Right renal cortex interstitium (tissue), 3 donors: ENCODE measurements at places on chromosomes 6 and 20.

DNA sequence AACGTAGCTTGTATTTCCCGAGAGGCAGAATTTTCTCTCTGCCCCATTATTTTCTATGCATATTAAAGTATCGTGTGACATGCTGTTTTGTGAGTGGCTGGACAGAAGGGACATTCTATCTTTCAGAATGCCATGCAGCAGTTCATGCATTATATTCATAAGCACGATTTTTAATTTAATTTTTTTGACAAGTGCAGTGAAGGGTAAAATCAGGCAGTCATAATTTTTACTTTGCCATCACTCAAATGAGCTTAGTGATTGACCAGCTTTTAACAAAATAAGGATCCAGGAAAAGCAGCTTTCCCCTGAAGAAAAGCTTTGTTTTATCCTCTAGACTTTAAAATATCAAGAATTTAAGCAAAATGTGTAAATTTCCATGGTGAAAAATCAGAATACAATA, 673.3 kb downstream of the KIF16B start:
- no peak for DNase-seq

GRCh38 chr20:23061734-23062561, 12.5 kb upstream of the THBD start:
- no peak for DNase-seq

DNA sequence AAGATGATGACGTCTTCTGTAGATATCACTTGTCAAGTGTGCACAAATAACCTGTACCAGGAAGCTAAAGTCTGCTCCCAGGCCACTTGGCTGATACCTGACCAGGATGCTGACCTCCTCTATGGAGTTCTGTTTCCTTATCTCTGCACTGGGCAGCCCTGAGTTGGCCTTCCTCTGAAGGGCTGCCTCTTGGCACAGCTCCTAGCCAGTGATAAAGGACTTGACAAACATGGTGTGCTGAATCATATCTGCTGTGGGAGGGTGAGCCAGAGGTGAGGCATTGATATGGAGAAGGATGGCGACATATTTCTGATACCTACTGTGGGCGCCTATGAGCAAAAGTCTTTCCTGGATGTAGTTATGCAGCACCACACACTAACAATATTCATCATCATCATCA, 32.8 kb upstream of the FOXA2 start:
- no peak for DNase-seq

DNA sequence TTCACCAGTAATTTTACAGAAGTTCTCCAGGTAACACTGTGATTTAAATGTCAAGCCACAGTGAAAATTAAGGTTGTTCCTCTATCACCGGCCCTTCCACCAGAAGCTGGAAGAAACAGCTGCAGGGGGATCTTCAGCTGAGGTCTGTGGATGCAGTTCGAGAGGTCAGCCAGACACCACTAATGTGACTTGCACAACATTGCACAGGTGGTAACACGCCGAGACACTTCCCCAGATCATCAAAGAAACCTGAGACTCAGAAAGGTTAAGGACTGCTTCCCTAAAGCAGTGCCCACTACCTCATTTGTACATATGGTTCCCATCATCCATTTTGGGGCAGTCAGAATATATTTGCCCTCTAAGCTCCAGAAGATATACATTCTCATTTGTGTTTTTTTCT, 8.1 kb upstream of the SERPINB9 start:
- no peak for DNase-seq

DNA sequence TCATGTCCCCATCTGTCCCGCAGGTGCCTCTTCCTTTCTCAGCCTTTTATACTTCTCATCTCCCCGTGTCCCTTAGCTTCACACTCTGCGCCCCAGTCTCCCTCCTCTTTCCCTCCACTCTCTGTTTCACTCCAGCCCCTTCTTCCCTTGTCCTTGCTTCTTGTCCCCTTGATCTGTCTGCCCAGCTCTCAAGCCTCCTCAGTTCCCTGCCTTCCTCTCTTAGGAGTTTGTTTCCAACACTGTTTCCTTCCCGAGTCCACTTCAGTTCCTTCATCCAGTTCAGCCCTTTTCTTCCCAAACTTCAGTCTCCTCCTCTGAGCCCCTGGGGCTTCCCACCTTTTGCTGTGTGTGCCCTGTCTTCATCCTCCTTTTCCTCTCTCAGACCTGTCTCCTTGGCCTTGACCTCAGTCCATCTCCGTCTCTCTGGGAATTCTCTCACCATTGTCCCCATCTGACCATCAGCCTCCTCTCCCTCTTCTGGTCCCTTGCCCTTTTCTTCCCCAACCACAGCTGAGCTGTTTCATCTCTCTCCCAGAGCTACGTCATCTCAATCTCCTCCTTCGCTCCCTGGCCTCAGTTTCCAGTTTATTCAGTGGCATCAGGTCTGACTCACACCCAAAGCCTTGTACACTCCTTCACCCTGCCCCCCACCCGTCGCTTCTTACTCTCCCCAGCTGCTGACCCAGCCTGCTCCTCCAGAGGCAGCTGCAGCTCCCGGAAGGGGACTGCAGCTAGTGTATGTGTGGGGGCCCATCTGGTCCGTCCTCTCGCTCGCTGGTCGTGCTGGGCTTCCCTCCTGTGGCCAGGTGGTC, 2.7 kb upstream of the DDR1 start:
- DNase-seq = no peak

DNA sequence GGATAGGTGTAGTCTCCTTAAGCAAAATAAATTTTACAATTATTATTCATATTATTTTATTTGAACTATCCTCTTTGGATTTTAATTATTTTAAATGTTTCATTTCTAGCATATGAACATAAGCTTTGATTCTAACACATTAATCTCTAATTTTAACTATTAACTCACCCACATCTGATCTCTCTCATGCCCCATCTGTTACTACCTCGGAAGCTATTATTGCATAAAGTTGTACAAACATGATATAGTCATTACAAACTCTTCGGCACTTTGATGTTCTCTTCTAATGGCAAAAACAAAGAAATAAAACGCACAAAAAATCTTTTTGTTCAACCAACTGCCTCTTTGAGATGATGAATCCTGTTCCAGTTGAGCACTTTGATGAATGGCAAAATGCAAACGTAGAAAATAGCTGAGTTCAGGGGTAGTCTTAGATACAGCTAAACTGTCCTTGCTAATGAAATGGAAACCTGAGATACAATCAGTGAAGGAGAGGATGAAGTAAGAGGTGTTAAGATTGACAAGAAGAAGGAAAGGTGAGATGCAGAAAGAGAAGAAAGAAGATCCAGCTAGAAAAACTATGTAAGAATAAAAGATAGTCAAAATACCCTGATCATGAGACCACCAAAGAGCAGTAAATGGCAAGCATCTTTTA, 41.1 kb downstream of the EPM2A start:
- no peak for DNase-seq

DNA sequence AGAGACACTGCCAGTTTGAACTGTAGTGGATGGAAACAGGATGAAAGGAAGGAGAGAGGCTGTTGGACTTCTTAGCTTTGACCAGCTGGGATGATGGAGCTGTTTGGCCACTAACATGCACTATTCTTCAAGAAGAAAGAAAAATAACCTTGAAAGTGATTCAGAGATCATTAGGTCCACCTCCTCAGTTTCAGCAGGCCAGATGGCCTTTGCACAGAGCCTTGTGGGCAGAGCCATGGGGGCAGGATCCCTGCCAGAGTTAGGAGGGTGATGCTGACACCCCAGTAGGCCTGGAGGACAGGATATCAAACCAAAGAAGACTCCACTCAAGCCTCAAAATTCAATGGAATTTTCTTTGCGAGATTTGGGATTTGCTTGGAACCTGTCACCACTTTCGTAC, 74.5 kb upstream of the TMEM181 start:
- no peak for DNase-seq

GRCh38 chr6:18600255-18600654, 213.1 kb downstream of the RNF144B start:
- no peak for DNase-seq

DNA sequence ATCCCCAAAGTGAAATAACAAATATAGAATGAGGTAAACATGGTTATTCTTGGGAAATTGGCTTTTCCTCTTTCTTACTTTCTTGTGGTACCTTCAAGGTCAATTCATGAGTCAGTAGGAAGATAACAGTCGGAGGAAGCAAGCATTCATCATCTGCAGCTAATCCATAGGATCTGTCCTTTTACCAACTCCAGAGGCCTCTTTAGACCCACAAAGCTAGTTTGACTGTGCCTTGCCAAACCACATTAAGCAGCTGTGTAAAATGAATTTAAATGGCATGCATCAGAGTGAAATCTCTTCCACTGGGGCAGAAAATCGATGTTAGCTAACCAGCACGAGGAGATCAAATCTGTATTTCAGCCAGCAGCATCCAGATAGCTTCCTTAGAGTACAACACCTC, 171.3 kb downstream of the TMEM242 start:
- no peak for DNase-seq

DNA sequence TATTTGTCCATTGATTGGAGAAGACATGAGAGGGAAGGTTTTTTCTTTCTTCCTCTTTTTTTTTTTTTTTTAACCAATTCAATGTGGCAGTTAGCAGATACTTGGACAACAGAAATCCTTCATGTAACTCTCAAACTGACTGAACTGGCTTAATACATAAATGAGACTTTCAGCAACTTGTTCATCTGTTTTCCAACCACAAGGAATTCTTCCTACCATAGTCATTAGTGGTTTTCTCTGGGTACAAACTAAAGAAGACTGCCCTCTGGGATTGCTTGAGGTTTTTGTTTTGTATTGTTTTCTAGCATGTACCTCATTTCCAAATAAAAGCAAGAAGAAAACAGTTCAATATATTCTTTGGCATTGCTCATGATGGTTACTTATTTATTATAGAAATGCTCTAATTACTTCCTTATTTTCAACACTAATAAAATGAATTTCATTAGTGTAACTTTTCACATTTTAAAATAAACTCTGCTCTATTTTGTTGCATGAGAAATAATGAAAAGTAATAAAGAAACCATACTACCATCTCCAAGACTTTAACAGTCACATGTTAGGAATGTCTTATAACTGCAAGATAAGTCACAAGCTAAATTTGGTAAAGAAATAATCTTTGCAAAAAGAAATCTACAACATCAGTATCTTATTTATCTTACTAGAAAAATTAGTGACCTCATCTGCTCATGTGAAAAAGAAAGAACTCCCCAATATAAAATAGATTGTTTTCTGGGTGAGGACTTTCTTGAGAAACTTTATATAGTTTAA, 52.0 kb downstream of the ME1 start:
- no peak for DNase-seq

GRCh38 chr6:2688401-2689064, 62.2 kb downstream of the MYLK4 start:
- DNase-seq = no peak

DNA sequence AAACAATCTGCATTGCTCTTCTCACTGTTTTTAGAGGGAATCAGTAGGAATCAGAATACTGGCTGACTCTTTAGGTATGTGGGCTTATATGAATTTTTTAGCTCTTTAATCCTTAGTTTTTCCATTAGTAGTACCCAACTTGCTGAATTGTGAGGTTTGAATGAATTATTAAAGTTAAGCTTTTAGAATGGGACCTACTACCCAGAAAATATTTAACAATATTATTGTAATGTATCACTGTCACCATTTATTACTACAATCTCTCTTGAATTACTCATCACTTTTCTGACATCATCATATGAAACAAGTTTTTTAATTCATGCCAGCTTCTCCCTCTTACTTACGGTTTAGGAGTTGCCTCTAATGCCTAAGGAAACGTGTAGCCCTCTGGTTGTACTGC, 212.7 kb downstream of the BCKDHB start:
- DNase-seq = no peak

DNA sequence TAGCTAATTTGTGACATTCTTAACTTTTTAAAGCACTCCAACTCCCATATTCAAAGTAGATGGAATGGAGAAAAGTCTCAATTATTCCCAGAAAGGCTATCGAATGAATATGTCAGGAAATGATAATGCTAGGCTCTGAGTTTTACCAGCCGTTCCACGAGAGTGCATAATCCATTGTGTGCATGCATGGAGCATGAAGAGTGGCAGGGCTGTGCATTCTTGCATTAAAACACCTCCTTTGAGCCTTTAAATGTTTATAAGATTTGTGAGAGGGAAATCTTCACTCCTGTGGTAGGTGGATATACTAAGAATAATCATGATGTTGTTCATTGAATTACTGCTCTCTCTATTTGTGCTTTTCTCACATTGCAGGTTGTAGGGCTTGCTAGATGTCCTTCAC, 178.3 kb downstream of the CARMIL1 start:
- DNase-seq = no peak

GRCh38 chr20:32035426-32035779, 16.6 kb upstream of the HCK start:
- DNase-seq = no peak

DNA sequence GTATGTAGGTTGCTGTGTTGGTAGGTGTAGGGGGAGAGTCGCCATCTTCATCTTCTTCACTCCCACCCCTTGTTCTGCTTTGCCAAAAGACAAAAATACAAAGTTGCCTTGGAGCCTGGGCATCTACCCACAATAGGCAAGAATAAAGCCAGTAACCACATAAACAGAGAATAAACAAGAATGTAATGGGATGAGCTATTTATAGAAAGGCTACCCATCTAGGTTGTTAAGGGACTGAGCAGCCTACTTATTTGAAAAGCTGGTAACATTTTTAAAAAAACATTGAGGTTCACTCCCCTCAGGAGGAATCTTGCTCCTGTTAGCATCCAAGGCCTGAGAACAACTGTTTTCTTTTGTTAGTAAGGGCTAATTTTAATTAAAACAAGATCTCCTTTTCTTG, 301.4 kb upstream of the STXBP5 start:
- no peak for DNase-seq

- DNase-seq = no peak
These were observed 105.0 kb downstream of the SLC24A3 start for GRCh38 chr20:19317237-19318069.

DNA sequence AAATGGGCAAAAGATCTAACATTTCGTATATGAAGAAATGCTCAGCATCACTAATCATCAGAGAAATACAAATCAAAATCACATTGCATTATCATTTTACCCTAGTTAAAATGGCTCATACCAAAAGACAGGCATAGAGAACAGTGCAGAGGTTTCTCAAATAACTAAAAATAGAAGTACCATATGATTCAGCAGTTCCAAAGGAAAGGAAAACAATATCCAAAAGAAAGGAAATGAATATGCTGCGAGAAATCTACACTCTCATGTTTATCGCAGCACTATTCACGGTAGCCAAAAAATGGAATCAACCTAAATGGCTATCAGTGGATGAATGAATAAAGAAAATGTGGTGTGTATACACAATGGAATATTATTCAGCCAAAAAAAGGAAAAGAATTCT, 63.5 kb downstream of the VTA1 start:
- DNase-seq = no peak

DNA sequence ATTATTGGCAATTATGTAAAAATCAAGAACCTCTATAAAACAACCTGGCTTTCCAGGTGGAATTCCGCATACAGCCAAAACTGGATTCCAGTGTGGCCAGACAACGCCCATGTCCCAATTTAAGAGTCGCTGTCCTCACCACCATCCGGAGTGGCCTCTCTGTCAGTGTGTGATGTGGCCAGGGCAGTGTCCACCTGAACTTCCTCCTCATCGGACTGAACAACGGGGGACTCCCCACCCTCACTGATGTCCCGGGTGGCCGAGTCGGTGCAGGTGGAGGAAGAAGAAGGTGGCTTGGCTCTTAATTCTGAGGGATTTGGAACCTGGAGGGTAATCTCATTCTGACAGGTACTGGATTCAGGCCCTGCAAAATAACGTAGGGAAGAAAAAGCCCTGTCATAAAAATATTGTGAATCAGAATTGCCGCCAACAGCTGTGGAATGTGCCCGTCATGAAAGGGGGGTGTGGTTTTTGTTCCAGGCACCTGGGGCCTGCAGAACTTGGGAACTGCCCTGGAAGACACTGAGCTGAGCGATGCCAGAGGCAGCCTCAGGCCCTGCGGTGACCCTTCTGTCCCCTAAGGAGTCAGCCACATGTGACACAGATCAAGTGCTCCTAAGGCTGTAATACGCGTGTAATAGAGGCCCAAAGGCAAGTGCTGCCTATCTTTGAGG, 139.8 kb downstream of the DTNBP1 start:
- DNase-seq = no peak
